ENCODE measurements at places on chromosomes 3 and 15.

- no peak for DNase-seq
These were observed 23.1 kb downstream of the CDCP1 start for GRCh38 chr3:45123030-45123429.

GRCh38 chr3:134065252-134066157 lies 35.8 kb upstream of the SLCO2A1 start:
- DNase-seq: no peak

DNA sequence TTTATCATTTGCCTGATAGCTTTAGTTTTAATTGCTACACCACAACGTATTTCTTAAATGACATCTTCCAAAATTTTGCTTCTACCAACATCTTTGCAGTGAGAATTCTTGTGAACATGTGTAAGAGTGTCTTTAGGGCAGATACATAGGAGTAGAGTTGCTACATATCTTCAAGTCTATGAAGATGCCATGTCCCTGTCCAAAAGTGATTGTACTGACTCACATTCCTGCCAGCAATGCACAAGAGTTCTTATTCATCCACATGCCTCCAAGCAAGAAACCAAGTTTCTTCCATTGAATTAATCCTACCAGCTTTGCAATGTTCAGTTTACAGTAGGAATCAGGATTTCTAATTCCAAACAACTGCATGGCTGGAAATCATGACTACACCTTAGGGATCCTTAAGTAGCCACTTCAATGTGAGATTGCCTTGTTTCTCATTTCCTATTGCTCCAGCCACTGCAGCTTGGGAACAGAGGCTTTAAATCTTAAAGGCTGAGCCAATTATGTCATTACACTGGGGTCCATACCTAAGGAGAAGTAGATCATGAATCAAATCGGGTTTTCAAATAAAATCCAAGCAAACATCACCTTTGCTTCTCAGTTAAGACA lies 44.5 kb downstream of the BCL2L10 start:
- no peak for DNase-seq

DNA sequence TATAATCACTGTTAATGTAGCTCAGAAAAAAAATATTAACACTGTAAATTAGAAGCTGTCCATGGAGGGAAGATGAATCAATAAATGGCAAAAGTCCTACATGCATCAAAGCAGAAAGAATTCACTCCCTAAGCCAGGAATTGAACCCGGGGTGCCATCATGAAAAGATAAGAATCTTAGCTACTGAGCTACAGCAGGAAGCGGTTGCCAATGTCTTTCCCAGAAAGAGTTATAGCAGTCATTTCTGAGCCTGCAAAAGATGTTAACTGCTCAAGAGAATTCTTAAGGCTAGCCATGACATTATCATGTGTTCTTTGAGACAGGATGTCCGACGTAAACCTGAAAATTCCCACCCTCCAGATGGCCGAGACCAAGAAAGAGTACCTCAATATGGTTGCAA lies 47.4 kb upstream of the MKRN3 start:
- DNase-seq: no peak

- no peak for DNase-seq
These were observed 162.3 kb upstream of the TPM1 start for GRCh38 chr15:62880278-62880677.

GRCh38 chr3:152300029-152300731 lies 31.5 kb downstream of the MBNL1 start:
- no peak for DNase-seq

DNA sequence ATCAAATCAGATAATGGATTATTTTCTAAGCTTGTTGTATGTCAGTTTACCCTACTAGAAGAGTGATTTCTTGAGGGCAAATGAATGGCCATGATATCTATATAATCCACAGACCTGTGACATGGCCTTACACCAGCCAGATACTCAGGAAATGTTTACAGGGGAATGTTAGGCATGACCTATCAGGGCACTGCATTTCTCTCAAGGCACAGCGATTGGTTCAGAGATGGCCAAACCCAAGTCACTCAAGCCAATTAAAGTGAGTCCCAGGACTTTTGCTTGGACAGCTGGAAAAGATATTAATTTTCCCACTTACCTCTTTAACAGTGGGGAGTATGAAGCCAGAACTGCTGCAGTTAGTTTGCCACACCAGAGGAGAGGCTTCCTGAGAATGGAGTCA lies 28.7 kb upstream of the GATA2 start:
- no peak for DNase-seq

DNA sequence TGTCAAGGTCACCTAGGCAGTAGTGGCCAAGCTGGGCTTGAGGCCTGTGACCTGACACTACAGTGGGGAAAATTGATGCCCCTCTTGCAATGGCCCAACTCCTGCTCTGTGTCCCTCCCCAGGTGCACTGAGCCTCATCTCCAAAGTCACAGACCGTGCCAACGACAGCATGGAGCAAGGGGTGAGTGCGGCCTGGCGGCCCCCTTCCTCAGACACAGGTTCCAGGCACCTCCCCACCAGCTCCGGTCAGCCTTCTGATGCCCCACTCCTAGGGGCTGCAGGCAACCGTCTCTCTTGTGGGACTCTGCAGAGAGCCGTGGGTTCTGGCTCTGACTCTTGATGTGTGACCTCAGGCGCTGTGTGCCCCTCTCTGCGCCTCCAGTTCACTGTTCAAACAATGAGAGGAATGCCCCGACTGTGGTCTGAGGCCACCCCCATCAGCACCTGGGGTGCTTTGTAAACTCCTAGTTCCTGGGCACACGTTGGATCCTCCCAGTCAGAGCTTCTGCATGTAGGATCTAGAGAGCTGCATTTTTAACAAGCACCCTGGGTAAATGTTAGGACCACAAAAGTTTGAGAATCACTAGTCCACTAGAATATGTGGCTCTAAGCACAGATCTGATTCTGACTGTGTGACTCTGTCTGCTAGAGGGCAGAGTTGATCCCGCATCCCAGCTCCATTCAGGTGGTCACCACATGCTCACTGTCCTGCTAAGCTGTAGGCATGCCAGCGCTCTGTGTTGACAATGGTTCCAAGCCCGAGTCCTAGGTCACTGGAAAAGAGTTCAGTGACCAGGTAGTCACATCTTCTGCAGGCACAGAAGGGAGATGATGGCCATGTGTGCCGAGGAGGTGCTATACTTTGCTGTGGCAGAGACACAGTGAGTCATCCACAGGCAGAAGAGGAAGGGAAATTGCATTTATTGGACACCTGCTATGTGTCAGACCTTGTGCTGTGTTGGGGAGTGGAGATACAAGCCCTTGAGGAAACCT lies 46.2 kb upstream of the NR2C2 start:
- no peak for DNase-seq

- no peak for DNase-seq
These were observed 27.9 kb downstream of the CHCHD4 start for GRCh38 chr3:14096742-14097141.

DNA sequence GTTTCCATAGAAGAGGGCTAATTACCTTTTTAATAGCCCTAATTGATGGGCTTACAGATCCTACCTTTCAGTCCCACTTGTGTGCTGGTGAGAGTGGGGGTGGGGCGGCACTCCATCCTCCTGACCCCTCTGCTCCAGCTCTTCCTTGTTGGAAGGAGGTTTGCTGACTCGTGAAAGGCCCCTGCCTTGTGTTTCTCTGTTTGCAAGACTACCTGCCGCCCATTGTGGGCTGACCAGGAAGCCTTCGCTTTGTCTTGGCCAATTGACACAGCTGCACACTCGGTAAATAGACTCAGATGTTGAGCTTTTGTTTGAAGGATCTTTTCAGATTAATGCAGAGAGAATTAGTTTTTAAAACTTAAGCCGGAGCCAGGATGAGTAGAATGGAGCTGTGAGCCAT lies 197.3 kb upstream of the HES1 start:
- DNase-seq: no peak

DNA sequence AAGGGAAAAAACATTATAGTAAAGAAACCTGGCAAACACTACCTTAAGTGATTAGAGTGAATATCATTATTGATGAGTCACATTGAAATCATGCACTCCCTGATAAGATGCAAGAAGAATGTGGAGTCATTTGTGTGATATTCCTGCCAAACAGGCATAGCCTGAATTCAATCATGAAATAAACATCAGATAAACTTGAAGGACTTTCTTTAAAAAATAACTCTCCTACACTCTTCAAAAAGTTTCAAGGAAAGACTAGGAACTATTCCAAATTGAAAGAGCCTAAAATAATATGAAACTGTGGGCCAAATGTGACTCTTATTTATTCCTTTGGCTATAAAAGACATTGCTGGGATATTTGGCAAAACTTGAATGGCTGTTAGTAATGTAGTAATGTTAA lies 625.7 kb upstream of the LMCD1 start:
- DNase-seq: no peak

- no peak for DNase-seq
These were observed 28.6 kb downstream of the KCNAB1 start for GRCh38 chr3:156148946-156149381.

GRCh38 chr3:111785034-111785433 lies 74.0 kb upstream of the PHLDB2 start:
- no peak for DNase-seq

GRCh38 chr15:40104865-40105516 lies 3.7 kb downstream of the BMF start:
- peak; percentile 80 for DNase-seq

DNA sequence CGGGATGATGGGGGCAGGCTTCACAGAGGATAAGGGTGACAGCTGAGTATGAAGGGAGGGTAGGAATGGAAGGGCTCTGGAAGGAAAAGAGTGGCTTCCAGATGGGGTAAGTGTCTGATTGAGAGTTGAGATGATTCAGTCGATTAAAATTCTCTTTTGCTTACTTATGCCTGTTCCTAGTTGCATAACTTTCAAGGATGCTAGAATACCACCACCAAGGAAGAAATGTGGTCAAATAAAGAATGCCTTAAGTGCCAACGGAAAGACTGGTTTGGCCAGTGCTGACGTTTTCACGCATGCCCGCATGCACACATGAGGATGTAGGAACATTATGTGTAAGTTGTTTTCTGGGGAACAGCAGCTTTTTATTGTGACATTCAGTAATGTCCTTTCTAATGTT lies 263.4 kb upstream of the WNT5A start:
- no peak for DNase-seq

- no peak for DNase-seq
These were observed 31.3 kb downstream of the SNRK start for GRCh38 chr3:43317461-43318316.

- no peak for DNase-seq
These were observed 556.3 kb upstream of the TBL1XR1 start for GRCh38 chr3:177753451-177754155.

DNA sequence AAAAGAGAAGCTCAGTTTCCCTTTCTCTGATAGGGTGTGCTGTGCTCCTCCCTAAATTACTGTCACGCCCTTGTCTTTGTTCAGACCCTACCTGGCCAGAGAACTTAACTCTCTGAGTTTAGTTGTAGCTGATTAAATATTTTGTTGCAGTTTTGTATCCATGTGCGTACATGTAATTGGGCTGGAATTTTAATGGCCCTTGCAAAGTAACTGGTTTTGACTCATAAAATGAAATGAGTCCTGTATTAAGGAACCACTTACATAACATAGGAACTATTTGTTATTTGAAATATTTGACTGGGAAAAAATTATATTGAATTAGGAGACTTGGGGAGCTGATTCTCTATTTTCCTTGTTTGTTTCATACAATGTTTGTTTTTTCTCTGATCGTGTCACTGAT lies 80.2 kb downstream of the LRRK1 start:
- DNase-seq: no peak

DNA sequence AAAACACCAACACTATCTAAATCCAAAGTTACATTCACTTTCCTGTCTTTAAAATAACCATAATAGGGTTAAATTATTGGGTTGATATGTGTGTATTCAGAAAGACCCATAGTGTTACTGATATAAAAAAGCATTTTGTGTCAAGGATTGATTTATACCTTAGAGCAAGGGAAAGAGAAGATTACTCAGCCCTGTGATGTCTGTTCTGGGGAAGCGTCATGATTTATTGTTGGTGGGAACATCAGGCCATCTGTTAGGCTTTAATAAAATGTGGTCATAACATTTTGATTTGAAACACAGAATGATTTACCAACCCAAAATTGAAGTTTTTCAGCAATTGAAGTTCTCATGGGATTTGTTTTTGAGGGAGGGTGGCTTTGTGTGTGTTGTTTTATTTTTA lies 33.2 kb downstream of the SIDT1 start:
- no peak for DNase-seq

- DNase-seq: no peak
These were observed 87.9 kb upstream of the CHD2 start for GRCh38 chr15:92812271-92812670.

DNA sequence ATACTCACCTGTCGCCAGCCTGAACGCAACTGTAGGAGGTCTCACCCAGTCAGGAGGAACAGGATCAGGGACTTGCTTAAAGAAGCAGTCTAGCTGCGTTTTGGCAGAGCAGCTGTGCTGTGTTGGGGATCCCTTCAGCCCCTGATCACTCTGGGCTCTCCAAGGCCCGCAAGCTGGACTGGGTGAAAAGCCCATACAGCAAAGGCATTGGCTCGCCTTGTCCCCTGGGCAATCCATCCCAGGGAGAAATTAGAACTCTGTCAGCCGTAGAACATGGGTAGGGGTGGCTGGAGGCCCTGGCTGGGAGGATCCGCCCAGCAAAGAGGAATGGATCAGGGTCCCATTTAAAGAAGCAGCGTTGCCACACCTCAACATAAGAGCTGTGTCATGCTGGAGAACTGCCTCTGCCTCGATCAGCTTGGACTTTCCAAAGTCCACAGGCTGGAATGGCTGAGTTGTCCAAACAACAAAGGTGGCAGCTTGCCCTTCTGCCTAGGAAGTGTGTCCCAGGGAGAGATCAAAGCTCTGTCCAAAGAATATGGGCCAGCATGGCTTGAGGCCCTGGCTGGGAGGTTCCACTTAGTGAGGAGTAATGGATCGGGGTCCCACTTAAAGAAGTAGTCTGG lies 9.1 kb downstream of the OR5H2 start:
- DNase-seq: no peak

- DNase-seq: no peak
These were observed 12.7 kb upstream of the LXN start for GRCh38 chr3:158685159-158685558.

DNA sequence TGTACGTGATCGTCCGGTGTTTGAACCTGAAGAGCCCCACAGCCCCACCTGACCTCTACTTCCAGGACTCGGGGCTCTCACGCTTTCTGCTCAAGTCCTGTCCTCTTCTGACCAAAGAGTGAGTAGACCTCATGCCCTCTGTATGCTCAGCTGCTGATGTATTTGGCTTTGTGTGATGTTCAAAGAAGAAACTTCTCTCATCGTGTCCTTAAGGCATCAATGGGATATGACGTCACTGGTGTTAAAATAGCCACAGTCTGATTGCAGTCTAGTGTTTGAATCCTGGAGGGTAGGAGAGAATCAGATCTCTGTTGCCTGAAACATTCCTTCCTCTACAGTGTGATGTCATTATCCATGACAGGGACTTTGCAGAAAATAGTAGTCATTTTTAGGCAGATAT lies 28.1 kb downstream of the ABHD2 start:
- DNase-seq: no peak

- no peak for DNase-seq
These were observed 4.3 kb downstream of the PEAK1 start for GRCh38 chr15:77415450-77416147.

DNA sequence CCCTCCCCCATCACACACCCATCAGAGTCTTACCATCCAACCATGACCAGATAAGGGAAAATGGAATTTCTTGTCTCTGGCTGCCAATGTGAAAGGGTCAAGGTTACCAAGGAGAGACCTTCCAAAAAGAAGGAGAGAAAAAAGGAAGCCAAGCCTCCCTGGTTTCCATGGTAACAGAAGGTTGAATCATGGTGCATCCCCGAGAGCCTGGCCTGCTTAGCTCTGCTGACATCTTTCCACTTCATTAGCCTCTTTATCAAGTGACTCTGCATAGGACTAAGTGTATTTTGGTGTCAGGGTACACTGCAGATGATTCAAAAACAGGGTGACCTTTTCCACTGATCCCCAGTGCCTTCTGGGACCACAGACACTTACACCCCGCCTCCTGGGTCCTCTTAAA lies 225.7 kb upstream of the PPP2R3A start:
- no peak for DNase-seq

GRCh38 chr3:193971966-193972365 lies 164.0 kb upstream of the HES1 start:
- no peak for DNase-seq

All from activated T-cell treated with anti-CD3 and anti-CD28 coated beads for 48 hours (primary cell).